ENCODE measurements at places on chromosomes 2 and 18.

GRCh38 chr2:37631292-37631691 lies 40.1 kb downstream of the CDC42EP3 start:
- DNase-seq = no peak

GRCh38 chr2:201572846-201573508 lies 70.3 kb downstream of the TMEM237 start:
- DNase-seq = no peak

DNA sequence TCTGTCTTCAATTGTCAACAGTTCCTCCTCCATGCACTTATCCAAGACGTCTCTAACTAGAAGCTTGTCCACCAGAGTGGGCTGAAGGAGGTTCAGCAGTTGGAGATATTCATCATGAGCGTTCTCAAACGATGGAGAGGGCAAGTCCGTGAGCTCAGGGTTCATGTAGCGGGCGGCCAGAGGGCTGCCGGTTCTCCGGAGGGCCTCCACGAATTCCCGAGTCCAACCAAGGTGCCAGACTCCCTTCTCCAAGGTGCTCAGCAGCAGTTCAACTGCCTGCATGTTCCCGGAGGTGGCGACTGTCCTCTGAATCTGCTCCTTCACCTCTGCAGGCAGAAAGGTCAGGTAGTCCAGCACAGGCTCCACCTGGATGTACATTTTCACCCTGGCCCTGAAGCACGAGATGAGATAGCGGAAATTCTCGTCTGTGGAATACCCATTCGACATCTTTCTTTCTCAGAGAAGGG lies 590 bp downstream of the IFIH1 start:
- DNase-seq = no peak

DNA sequence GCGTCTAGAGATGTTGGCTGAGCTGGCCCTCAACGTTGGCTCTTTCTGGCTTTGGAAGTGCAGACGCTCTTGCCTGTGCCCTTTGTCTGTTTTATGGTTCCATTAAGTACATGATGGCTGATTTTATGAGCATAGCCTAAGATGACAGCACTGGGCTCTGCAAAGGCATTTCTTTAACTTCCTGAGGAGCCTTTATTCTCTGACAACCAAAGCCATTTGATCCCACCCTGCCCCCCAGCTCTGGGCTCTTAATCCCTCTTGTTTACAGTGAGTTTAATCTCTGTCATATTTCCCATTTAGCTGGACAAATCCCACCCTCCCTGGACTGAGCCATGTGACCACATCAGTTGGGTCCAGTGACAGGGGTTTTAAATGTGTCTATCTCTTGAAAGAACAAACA lies 195.9 kb downstream of the ACKR3 start:
- DNase-seq = no peak

DNA sequence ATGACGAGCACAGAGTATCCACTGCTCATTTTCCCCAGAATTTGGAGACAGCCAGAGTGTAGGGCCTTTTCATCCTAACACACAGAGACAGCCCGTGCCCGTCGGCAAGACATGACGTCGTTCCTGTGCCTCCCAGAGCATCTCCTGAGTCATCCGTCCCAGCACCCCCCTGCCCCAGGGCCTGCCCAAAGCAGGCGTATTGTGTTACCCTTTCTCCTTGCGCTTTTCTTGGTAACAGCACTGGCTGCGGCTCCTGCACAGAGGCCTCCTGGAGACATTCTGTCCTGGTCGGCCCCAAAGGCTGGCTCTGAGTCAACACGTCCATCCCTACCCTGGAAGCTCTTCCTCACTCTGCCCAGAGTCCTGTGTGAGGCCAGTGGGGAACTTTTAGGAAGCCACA lies 217.1 kb downstream of the KLHL29 start:
- DNase-seq = no peak

DNA sequence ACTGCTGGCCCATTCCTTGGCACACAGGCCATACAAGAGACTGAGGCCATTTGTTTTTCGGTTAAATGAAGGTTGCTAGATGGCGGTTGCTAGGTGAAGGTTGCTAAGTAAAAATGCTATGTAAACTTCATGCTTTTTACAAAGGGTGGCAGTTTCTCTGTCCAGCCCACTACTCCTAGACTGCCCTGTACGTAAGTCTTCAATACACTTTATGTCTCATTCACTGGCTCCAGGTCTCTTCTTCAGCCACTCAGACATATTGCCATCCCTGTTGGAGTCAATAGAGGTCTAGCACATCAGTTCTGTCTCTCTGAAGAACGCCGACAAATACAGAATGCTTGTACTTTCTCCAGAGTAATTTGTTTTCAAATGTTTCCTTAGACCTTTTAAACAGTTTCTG lies 370.9 kb upstream of the RND3 start:
- DNase-seq = no peak

- DNase-seq = no peak
Measured at GRCh38 chr2:106068451-106068850, 125.7 kb downstream of the UXS1 start.

- no peak for DNase-seq
Measured at GRCh38 chr2:18106841-18107240, 228.4 kb downstream of the KCNS3 start.

- DNase-seq = no peak
Measured at GRCh38 chr2:38925982-38926381, 36.3 kb downstream of the ARHGEF33 start.

GRCh38 chr18:8121942-8122480 lies 487.2 kb upstream of the RAB12 start:
- DNase-seq = no peak

- DNase-seq = no peak
Measured at GRCh38 chr2:49972699-49973098, 818.4 kb upstream of the FSHR start.

GRCh38 chr2:40095000-40095399 lies 315.9 kb upstream of the THUMPD2 start:
- DNase-seq = no peak

- no peak for DNase-seq
Measured at GRCh38 chr2:59868981-59869380, 684.5 kb downstream of the BCL11A start.

- DNase-seq = no peak
Measured at GRCh38 chr2:137048455-137048854, 283.1 kb downstream of the THSD7B start.

DNA sequence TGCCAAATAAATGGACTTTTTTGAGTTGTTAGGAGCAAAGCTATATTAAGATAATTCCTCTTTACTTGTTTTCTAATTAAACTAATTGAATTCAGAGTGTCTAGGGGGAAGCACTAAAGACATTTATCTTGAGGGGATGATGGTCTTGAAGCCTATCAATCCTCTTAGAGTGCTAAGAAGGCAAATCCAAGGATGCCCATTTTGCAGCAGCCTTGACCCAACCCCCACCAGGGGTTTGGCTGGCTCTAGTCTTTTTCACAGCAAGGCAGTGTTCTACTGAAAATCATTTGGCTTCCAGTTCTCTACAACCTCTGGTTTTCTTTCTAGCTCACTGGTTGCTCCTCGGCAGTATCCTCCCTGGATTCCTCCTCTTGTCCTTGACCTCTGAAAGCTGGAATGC lies 6.5 kb upstream of the RAX start:
- DNase-seq = no peak

DNA sequence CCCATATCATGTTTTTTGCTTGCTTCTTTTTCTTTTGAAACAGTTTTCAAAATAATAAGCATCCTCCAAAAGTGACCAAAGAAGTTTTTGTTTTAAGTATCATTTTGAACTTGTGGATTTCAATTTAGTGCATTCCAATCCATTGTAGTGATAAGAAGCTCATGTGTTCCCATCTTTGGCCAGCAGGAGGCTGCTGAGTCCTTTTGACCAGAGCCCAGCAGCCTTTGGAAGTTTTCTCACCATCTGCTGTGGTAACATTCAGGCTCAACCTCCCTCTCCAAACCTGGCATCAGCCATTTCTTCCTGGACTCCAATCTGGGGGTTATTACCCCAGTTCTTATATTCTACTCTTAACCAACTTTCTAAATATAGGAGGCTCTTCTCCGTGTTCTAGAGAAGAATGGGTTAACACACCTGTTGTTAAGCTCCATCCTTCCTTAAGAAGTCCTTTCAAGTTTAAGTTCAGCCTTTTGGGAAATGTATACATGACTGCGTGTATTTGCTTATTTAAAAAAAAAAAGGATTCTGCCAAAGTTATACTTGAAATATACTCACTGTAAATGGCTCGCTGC lies 39.0 kb upstream of the MAL start:
- DNase-seq = peak; percentile 76

DNA sequence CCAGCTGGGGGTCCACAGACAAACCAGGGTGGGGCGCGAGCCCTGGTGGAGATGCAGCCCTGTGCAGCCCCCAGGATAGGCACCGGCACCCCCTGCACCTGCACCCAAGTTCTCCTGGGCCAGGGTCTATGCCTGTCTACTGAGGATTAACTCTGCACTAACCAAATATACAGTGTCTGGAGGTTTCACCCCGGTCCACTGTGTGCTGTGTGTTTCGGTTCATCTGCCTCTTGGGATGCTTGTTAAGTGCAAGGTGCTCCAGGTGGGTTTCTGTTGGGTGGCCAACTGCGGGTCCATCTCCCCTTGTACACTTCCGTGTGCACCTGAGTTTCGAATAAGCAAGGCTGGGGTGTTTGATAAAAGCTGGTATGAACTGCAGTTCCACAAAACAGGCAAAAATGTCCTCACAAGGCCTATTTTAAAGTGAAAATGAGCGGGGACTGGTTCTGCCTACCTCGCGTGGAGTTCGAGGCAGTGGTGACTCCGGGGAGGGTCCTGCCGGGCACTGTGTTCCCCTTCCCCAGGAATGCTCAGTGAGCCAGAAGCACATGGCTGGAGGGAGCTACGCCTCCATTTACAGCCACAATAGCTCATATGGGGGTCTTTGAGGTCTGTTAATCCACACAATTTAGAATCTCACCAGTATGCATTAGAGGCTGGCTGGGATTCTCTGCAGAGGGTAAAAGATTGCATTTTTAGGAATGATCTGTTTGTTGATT lies 70.7 kb downstream of the EDAR start:
- DNase-seq = no peak

GRCh38 chr18:27447451-27447881 lies 262.4 kb upstream of the CHST9 start:
- no peak for DNase-seq

DNA sequence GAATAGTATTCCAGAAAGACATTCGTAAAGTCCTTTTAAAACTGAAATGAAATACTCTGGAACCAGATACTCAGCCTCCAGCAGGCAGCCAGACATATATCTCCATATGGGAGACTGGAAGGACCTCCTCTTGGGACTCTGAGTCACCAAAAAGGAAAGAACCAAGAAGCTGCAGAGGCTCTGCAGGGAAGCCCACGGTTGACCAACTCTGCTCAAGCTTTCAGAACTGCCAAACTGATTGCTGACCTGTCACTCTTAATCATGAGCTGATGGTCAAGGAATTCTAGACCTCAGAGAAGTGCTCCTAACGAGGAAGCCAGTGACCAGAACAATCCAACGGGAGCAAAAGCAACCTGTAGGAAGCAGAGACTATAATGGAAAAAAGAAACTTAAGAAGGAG lies 434.7 kb downstream of the EIPR1 start:
- DNase-seq = no peak

DNA sequence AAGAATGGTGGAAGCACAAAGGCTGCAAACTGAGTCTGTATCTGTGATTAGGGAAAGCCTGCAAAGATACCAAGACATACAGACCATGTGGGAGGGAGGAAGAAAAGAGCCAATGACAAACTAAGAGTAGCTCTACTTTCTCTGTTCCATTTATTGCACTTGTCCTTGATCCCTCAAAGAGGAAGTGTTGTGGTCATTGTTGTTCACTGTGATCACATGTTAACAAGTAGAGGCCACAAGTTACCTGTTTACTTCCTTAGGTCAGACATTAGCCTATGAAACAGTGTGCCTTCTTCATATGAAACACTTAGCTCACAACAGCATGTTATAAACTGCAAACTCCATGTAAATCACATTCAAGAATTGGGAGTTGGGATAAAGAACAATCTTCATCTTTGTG lies 32.6 kb downstream of the MAP2 start:
- DNase-seq = no peak

DNA sequence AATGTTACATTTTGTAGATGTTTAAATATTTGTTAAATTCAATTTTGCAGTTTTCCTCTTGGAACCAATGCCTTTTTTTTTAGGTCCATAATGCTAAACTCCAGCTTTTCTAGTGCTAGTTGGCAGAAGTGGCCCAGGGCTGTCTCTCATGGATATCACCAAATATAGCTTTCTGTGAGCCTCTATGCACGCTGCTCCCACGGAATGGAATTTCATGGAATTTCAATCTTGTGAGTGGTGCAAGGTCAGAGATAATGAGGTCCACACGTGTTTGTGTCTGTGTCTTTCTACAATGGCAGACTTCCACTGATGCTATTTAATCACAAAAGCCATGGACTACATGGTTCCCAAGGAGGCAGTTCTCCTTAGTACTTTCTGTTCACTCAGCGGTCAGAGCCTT lies 191.5 kb upstream of the PARD3B start:
- no peak for DNase-seq

GRCh38 chr2:121289271-121289670 lies 4.3 kb upstream of the TFCP2L1 start:
- no peak for DNase-seq
